Aortic smooth muscle cell (primary cell): ENCODE measurements at places on chromosomes 4 and X. TPM values are rescaled to one million over a fixed set of nuclear protein-coding genes. Genes with fewer than 3 reads are reported as not detected.

Gene NFXL1
- total RNA-seq: 5.5 and 7.1 TPM in 2 replicates

Gene AGTR2
- not detected in 2 replicates for total RNA-seq

Gene SPANXB1
- total RNA-seq: not detected in 2 replicates

Gene NUP62CL
- not detected in 2 replicates for total RNA-seq

Gene UGT2B15
- total RNA-seq: not detected in 2 replicates

Gene CTAG1A
- not detected in 2 replicates for total RNA-seq

Gene SLC38A5
- total RNA-seq: 14.2 and 21.1 TPM in 2 replicates

Gene PNMA6F
- total RNA-seq: not detected in 2 replicates

Gene TRIM60
- not detected in 2 replicates for total RNA-seq

Gene KLHL15
- 7.8 and 9.5 TPM in 2 replicates for total RNA-seq

Gene ARMCX1
- total RNA-seq: 64.3 and 75.3 TPM in 2 replicates
